ENCODE measurements at places on chromosomes 11 and 22.
A peak's percentile ranks its signal among the peaks of the same experiment; 100 is the strongest.

GRCh38 chr22:47681411-47682165, 919.1 kb downstream of the TBC1D22A start:
- peak; percentile 67 for DNase-seq

DNA sequence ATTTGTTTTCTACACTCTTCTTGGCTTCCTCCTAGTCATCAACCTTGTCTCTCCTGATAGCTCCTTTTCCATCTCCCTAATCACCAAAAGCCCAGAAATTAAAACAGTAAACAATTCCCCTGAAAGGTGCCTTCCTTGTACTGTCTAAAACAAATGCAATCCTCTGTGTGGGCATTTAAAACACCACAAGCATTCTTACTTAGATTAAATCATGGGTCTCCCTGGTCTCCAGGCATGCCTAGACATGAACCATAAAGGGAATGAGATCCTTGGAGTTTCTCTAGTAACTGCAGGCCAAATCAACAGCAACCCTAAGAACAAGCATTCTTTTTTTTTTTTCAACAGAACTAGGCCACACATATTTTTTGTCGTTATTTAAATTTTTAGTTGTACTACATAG, 1.9 kb downstream of the BTG4 start:
- no peak for DNase-seq

DNA sequence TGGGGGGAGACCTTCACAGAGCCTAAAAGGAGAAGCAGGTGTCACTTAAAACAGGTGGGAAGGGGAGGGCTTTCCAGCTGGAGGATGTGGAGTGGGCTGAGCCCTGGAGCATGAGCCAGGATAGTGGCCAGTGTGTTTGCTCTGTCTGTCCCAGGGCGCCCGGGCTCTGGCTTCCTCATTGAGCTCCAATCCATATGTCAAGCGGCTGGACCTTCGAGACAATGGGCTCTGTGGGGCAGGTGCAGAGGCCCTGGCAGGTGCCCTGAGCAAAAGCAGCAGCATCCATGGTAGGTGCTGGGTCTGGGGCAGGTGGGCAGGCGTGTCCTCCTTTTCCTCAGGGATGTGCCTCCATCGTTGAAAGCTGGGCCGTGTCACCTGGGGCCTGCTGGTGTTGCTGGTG, 2.0 kb downstream of the LRRC74B start:
- DNase-seq = no peak

- DNase-seq = peak; percentile 87
These were observed at the start of gene DENND5A for GRCh38 chr11:9265211-9266131. TSS of gene DENND5A (minus strand) at chr11:9265350. CDS start at chr11:9265069, 281 bp downstream.

DNA sequence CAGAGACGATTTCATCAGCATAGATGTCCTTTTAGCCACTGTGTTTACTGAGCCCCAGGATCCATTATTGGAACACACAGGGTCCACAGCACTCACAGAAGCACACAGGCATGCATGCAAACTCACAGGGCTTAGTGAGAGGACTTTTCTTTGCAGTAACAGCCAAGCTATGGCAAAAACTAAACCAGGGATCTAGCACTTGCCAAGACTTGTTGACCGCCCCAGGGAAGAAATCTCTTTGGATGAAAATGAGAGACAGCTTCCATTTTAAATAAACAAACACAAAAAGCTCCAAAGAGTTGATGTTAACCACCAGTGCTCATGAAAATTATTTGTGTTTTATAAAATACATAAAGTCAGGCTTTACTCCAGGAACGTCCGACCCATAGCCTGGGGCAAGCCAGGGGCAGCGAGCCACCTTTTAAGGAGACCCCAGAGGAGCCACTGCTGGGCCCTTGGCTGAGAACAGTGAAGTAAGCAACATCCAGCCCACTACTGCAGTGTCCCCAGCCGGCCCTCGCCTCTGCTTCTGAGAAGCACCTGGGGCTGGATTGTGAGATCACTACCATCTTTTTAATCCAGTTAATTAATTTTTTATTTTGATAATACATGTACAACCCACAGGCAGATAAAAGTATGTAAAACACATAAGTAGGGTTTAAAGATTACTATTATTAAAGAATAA, 22.0 kb upstream of the TFIP11 start:
- no peak for DNase-seq

GRCh38 chr11:34910817-34911216, 5.4 kb downstream of the APIP start:
- DNase-seq = no peak

- no peak for DNase-seq
These were observed 87.8 kb downstream of the KCNC1 start for GRCh38 chr11:17822401-17822781.

DNA sequence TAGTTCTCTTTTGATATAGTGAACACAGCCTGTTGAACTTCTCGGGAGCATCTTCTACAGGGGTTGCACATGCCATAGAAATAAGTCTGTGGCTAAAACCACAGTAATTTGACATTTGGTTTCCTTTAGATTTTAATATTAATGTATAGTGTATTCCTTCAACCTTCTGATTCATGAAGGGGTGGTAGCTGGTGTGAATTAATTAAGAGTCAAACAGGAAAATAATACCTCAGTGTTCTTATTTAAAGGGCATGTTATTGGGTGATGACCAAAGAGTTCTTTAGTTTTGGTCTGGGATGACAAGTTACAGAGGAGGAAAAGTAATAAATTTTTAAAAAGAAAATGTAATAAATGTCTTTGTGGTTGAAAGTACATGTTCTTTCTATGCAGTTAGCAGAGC, 86.8 kb downstream of the PDHX start:
- no peak for DNase-seq

GRCh38 chr22:29255064-29255621, 12.6 kb downstream of the RHBDD3 start:
- no peak for DNase-seq

DNA sequence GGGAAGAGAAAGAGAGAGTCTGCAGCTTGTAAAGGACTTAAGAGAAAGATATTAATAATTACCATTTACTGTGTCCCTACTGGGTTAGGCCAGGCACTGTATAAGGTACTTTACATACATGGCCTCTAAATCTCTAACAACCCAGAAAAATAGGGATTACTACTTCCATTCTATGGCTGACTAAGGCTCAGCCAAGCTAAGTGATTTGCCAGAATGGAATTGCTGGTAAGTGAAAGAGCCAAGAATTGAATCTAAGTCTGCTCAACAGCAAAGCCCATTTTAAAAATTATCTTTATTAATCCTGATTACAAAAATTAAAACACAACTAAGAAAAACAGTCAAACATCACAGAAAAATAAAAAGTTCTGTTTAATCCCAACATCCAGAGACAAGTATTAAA, 21.4 kb downstream of the XRRA1 start:
- DNase-seq = no peak

- no peak for DNase-seq
These were observed 802 bp downstream of the KBTBD3 start for GRCh38 chr11:106076171-106076918.

DNA sequence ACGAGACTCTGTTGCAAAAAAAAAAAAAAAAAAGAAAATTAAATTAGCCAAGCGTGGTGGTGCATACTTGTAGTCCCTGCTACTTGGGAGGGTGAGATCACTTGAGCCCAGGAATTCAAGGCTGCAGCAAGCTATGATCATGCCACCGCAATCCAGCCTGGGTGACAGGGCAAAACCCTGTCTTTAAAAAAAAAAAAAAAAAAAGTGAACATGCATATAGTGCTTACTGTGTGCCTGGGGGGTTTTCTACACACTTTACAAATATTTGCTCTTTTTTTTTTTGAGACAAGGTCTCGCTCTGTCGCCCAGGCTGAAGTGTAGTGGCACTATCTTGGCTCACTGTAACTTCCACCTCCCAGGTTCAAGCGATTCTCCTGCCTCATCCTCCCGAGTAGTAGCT, 12.9 kb downstream of the TPST2 start:
- no peak for DNase-seq

- no peak for DNase-seq
These were observed 92.0 kb downstream of the SGSM3 start for GRCh38 chr22:40462195-40462984.

DNA sequence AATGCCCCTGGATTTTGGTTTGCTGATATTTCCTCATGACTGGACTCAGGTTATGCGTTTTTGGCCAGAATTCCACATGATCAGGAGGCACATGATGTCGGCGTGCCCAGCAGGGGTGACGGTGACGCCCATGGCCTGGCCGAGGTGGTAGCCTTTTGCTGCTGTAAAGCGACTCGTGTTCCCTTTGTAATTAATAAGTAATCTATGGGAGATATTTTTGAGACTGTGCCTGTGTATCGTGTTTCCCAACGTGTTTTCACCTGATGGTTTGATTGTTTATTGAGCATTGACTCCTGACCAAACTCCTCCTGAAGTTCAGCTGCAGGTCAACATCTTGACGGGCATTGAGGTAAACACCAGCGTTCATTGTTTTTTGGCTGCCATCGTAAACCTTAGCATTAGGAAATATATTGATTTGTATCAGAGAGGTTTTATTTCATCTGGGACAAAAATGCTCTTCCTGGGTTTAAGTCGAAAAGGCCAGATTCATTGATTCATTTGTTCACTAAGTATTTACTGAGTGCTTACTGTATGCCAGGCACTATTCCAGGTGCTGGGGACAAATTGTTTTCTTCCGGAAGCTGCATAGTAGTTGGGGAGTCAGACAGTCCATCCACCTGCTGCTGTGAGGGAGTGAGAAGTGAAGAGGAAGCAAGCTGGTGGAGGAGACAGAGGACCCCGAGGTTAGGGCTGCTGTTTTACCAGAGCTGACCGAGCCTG, 23.6 kb downstream of the DCPS start:
- no peak for DNase-seq

DNA sequence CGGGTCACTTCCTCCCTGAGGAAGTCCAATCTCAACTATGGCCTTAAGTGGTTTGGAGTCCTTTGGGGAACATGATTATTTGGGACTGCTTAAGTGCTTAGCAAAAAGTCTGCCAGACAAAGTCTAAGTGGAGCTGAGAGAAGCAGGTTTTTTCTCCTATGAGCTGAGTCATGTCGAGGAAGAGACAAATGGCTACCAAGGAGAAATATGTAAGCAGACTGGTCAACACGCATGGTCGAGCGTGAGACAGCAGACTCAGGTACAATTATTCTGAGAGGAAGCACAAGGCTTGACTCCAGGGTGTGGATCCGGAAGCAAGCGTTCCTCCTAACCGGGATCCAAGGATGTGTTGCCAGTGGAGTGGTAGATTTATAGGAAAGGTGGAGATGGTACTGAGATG, 30.6 kb downstream of the UBASH3B start:
- DNase-seq = no peak

- no peak for DNase-seq
These were observed 14.0 kb downstream of the FJX1 start for GRCh38 chr11:35632301-35632700.

DNA sequence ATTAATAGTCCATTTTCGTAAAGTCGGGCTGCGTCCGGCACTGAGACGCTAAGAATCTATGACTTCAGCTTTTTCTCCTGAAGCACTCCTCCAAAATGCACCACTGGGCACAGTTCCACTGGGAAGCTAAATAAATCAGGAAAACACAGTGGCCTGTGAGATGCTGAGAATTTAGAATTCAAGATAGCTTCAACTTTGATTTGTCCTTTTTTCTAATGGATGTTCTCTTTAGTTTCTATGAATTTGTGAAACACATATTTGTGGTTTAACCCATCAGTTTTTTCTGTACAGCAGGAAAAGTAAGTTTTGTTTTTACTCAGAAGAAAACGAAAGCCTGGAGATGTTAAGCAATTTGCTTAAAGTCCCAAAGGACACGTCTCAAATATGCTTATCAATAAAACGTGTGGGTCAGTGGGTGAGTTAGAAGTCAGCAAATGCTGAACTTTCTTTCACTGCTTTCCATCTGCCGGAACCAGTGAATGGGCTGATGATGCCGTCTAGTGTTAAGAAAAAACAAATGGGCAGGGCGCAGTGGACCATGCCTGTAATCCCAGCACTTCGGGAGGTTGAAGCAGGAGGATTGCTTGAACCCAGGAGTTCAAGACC, 40.7 kb upstream of the CLMP start:
- DNase-seq = no peak

- no peak for DNase-seq
These were observed 1.8 kb upstream of the WBP2NL start for GRCh38 chr22:41996826-41997225.

DNA sequence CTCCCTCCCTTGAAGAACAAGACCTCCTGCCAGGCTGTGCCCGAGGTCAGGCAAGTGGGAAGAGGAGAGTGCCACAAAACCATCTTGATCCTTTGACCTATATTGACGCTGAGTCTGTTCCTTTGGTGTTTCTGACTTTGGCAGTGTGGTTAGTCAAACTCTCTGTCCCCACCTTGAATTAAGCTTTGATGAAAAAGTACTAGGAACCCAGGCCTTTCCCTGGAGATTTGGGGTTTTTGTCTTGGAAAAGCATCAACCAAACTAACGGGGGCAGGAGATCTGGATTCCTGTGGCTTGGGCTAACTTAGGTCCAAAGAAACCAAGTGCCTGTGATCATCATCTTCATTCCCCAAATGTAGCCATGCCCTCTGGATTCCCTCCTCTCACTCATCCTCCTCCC, 40.4 kb downstream of the ARFGAP2 start:
- DNase-seq = no peak

- DNase-seq = no peak
These were observed 4.3 kb downstream of the RSPH14 start for GRCh38 chr22:23137468-23137867.

DNA sequence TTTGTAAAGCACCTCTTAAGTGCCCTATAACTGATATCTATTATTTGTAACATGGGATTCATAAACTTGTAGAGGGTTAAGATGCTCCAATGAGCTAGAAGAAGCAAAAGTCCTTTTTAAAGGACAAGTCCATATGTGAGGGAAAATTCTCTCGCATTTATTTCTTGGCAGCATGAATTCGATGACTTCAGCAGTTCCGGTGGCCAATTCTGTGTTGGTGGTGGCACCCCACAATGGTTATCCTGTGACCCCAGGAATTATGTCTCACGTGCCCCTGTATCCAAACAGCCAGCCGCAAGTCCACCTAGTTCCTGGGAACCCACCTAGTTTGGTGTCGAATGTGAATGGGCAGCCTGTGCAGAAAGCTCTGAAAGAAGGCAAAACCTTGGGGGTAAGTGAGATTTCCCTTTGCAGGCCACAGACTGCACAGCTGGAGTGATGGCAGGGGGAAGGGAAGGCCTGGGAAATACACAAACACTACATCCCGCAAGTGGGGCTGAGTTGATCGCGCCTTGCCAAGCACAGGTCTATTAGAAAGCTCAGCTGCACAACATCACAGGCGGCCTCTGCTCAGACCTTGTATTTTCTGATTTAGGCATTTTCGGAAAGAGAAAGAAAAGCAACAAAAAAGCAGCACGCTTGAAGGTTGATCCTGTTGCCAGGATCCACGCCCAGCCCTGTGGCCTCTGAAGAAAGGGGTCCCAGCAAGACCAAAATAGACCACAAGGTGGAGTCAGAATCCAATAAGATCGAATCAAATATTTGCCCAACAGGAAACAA, 1.5 kb downstream of the MS4A8 start:
- no peak for DNase-seq

- no peak for DNase-seq
These were observed 47.9 kb downstream of the MPPED2 start for GRCh38 chr11:30538251-30538650.

Data from vagina (tissue), 2 donors.